ENCODE measurements at places on chromosomes 7 and 10.

GRCh38 chr10:133021116-133021962, 66.4 kb upstream of the ADGRA1 start:
- no peak for DNase-seq

DNA sequence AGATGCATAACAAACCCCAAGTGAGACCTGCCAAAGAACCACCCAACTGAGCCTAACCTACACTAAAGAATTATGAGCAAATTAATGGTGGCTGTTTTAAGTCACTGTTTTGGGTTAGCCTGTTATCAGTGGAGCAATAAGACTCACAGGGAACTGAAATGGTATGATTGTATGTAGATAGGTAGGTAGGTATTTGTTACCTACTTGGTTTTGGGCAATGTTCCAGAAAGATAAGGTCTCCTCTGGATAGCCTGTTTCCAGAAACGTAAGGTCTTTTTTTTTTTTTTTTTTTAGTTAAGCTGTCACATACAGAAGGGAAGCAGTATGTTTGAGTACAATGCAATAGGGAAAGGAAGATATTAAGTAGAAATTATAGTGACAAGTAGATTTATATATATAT, 47.6 kb downstream of the PSMC2 start:
- DNase-seq = peak; percentile 61

- peak; percentile 39 for DNase-seq
Measured at GRCh38 chr7:140646931-140647647, 6.5 kb upstream of the DENND2A start.

DNA sequence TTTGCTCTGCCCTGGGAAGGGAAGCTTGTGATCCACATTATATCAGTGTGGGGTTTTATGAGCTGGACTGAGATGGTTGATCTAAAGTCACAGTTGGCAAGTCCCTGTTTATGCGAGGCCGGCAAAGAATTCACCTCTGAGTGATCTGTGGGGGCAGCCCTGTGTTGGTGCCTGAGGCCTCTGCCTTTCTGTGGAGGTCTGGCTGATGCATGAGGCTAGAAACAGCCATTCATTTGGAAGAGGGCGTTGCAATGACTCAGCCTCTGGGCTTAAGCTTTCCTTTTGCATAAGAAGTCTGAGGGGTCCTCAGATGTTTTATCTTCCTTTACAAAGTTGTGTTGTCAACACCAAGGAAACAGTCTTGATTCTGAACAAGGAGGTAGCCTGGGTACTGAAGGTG, 126.9 kb downstream of the MGMT start:
- DNase-seq = no peak

- DNase-seq = no peak
Measured at GRCh38 chr7:144735505-144736276, 100.2 kb downstream of the TPK1 start.

DNA sequence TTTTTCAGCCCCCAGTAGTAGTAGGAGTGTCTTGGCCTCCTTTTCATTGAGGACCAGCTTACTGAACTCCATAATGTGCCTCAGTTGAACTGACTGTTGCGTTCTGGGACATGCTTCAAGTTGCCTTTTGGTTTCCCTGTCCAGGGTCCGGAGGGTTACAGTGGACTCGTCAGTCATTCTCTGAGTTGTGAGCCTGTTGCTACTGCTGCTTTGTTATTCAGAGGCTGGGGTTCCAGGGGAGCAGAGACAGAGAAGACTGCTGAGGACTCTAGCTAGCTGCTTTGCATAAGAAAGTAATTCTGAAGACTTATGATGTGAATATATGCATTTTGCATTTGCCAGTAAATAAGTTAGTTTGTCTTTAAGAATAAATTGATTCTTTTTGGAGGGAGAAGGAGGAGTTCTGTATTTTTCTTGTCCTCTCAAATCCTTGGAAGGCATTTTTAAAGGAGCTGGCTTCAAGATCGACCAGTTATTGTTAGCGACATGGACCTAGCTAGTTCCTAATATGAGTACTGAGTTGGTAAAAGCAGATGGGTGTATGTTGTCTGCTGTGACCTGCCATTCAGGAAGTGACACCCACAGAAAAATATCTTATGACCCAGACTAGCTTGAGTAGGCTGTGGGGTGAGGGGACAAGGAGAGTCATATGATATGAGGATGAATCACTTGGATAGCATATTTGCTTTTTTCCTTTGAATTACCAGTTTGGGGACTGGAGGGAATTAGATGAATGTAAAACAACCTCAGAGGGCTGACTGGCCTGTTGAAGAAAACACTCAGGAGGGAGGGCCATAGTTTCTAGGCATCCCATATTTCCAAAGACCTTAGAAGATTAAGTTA, 8.3 kb downstream of the PI4K2A start:
- DNase-seq = peak; percentile 17

GRCh38 chr10:127738512-127739424, 1.8 kb downstream of the FOXI2 start:
- no peak for DNase-seq

GRCh38 chr7:139340808-139341057, 404 bp upstream of the FMC1 start:
- no peak for DNase-seq

DNA sequence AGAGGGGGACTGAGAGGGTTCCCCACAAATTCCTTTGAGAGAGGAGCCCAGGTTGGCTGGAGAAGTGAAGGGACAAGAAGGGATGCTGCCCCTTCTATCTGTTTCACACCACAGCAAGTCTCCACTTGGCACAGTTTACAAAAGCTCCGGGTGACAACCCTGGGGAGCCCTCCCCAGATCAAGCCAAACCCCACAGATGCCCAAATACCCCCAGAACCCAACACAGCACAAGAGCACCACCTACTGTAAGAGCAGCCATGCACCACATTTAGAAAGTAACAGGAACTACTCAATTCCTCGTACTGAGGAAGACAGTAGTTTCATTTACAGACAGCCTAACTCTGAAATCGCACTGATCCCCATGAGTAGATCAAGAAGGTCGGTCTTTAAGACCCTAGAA, 67.8 kb upstream of the ATP6V0A4 start:
- no peak for DNase-seq

GRCh38 chr7:100639995-100640516, 1.3 kb downstream of the TFR2 start:
- DNase-seq = no peak

DNA sequence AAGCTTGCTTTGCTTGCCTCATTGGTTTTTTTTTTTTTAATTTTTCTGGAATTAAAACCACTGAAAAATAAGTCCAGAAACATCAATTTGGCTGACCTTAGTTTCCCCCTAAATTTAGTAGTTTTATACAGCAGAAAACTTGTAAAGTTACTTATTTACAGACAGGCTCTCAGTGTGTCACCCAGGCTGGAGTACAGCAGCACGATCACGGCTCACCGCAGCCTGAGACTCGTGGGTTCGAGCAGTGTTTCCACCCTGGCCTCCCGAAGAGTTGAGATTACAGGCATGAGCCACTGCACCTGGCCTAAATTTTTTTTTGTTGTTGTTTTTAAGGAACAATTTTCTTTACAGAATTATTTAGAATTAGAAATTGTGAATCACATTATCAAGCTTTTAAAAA, 250.5 kb downstream of the SDK1 start:
- DNase-seq = no peak

Measured in small intestine (tissue), 16 donors.